Activated effector memory CD4-positive, alpha-beta T cell treated with Interleukin-2 at 50 U/mL for 16 hours (primary cell): ENCODE measurements at places on chromosomes 13 and 19.

- peak; percentile 44 for DNase-seq
Measured at GRCh38 chr13:22278336-22278929, 607.6 kb downstream of the FGF9 start.

- no peak for DNase-seq
Measured at GRCh38 chr19:19777692-19778091, 43.9 kb downstream of the ZNF506 start.

GRCh38 chr13:33125821-33126570 is 109.8 kb downstream of the KL start:
- DNase-seq: no peak

- DNase-seq: no peak
Measured at GRCh38 chr13:30196025-30196424, 111.3 kb downstream of the KATNAL1 start.

GRCh38 chr19:33634361-33635091 is 12.8 kb downstream of the CHST8 start:
- no peak for DNase-seq

DNA sequence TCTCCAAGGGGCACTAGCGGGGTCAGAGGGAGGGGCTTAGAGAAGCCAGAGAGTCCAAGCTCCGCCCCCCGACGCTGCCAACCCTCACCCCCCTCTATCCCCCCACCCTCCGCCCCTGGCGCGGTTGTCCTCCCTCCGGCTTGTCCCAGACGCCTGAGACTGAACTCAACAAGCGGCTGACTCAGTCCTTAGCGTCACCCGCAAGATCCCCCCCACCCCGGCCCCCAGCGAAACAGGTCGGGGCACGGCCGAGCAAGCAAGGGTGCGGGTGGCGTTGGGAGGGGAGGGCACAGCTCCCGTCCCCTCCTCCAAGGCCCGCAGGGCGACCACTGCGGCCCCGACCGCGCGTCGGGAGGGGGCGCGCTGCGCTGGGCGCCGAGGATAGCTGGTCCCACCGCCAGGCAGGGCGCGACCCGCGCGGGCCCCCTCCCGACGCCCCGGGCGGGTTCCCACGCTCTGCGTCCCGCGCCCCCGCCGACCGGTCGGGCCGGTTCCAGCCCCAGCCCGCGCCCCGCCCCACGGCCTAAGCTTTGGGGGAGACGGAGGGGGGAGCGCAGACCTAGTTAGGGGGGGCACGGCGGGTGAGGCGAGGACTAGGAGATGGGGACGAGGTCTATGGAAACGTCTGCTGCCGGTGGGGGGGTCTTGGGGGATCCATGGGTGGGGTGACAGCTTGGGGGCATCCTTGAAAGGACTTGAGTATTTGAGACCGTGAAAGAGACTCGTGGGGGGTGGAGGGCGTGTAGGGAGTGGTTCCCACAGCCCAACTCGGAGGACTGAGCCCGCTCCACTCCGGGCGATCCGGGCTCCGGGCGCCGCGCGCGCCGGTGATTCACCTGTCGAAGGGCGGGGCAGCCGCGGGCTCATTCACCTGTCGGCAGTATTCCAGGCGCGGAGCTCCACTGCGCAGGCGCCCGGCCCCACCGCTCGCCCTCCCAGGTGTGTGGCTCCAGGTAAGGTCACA is 5.1 kb downstream of the NOTCH3 start:
- no peak for DNase-seq

- DNase-seq: peak; percentile 70
Measured at GRCh38 chr19:17333611-17334413, 843 bp downstream of the ANO8 start.

DNA sequence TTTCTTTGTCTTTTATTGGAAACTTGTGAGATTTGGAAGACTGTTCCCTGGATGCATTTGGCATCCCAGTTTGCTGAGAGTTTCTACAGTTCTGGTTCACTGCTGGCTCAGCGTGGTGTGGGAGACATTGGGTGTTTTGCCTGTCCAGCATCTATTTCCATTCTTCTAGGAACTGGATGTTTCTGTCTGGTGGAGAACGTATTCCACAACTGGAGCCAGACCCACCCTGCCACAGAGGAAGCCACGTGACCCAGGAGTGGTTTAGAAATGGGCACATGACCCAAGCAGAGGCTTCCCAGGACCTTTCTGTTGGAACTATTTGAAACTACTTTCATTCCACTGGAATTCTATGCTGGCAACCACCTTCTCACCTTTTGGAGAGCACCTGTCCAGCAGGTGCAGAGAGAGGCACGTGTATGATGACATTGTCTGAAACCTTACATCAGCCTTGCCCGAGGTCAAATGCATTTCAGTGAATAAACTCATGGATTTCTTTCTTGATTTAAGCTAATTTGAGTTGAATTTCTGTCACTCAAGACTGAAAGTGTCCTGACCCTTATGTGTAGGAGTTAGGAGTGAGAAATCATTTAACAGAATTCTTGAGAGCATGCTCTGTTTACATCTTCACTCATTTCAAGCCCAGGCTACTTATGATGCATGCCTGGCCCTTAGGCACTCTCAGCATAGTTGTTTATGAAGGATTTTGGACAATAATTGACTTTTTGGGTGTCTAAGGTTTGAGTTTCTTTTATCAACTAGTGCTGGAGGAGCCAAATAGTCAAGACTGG is 121.8 kb downstream of the AKAP11 start:
- no peak for DNase-seq

- DNase-seq: no peak
Measured at GRCh38 chr13:105436943-105437342, 1098.5 kb downstream of the EFNB2 start.

- DNase-seq: no peak
Measured at GRCh38 chr19:32287811-32288227, 57.6 kb upstream of the ZNF507 start.

- DNase-seq: no peak
Measured at GRCh38 chr13:58795715-58796114, 1164.2 kb downstream of the PCDH17 start.

DNA sequence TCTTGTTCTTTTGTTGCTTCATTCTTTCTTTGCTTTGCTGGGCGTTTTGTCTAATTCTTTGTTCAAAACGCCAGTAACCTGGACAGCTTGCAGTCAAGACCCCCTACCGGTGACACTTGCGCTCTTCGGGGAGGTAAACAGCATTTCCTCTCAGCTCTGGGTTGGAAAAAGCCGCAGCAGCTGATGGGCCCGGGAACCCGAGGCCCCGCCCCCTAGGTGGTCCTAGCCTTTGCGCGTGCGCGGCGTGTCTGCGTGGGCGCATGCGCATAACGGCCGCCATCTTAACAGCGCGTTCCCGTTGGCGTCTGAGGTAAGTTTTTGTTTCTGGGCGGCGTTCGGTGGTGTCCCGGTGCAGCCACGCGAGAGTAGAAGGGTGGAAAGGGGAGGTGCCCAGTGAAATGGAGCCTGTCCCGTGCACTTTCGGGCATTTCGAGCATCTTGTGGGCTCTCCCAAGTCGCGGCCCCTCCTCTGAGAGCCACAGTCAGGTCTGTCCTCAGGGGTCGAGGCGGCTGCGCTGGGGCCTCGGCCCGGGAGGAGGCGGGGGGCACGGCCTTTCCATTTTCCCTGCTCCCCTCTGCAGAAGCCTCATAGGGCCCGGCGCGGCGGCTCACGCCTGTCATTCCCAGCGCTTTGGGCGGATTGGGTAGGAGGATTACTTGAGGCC is at the start of gene ZNF559:
Gene ZNF559 (plus strand): TSS at position 261 of the 665 bp plus-strand sequence. CDS start 14,371 bp downstream, outside the sequence.
- peak; percentile 95 for DNase-seq

DNA sequence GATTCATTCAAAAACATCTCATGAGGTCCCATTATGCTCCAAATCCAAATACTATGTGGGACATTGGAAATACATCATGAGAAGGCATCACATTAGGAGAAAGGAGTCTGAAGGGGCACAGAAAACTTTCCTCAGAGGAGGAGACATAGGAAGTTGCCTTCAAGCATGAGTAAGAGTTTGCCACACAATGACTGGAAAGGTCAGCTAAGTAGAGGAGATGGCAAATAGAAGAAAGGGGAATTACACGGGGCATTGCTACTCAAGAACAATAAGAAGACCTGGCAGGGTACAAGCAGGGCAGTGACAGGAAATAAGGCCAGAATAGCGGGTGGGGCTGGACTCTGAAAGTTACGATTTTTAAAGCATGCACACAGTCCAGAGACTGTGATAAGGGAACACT is 231.6 kb downstream of the SPRY2 start:
- DNase-seq: no peak

GRCh38 chr13:56720841-56721240 is 419.9 kb upstream of the PRR20A start:
- DNase-seq: no peak

DNA sequence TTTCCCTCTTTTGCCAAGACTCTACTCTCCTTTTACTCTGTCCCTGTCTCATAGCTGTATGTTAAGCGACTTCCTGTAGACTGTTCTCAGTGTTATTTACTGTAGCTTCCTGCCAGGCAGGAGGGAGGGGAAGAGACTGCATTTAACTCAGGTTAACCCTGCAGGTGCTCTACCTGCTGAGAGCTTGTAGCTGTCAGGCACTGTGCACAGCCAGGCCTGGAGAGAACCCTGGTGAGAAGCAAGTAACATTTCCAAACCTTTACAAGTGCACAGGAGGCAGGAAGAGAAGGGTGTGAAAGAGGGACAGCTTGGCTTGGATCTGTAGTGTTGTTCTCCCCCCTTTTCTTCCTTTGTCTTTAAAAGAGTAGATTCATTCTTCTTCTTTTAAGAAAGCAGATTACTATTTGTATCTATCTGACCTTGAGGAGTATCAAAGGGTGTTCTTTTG is 167.1 kb downstream of the LMO7 start:
- peak; percentile 2 for DNase-seq
